Islet precursor cell (in vitro differentiated cells): ENCODE measurements at places on chromosomes 5 and 9.

DNA sequence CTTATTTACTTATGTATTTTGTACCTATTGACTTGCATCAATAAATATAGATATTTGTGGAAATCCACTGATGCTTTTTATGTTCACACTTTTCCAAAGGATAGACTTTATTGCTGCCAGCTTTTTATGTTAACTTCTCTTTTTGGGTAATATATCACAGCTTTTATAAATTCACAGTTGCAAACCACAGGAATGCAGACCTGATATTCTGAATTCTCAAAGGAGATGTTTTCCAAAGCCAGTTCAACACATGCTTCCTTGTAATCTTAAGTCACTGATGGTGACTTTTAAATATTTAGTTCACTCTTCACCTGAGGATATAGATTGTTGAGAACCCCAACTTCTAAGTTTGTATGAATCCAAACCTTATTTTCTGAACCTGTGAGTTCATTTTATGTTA, 223.4 kb upstream of the PRR16 start:
- no peak for DNase-seq

DNA sequence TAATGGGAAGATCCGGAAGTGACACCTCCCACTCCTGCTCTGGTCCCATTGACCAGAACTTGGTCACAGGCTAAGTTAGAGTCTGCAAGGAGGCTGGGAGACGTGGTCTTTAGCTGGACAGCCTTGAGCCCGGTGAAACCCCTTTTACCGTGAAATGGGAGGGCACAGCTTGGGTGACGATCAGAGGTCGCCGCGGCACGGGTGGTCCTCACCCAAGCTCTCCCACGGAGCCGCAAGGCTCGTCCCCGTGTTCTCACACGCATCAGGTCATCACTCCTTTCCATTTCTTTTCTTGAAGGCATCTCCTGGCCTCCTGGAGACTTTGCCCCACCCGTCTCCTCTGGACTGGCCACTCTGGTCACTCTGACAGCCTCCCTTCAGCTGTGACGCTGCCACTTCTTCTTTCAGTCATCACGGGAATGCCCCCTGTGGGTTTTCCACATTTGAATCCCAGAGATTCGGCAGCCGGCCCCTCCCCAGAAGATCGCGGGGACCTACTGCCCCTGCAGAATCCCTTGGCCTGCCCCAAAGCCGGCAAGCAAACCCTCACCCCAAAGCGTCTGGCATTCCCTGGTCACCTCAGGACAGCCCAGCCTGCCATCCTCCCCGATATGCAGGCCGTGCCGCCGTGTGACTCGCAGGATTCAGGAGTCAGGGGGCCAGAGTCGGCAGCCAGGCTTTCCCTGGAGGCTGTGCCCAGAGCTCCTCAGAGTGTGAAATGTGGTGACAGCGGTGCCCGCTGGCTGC, 18.9 kb upstream of the EGFL7 start:
- DNase-seq, result no peak

- no peak for DNase-seq
Measured at GRCh38 chr9:79127661-79128060, 444.1 kb upstream of the TLE4 start.

DNA sequence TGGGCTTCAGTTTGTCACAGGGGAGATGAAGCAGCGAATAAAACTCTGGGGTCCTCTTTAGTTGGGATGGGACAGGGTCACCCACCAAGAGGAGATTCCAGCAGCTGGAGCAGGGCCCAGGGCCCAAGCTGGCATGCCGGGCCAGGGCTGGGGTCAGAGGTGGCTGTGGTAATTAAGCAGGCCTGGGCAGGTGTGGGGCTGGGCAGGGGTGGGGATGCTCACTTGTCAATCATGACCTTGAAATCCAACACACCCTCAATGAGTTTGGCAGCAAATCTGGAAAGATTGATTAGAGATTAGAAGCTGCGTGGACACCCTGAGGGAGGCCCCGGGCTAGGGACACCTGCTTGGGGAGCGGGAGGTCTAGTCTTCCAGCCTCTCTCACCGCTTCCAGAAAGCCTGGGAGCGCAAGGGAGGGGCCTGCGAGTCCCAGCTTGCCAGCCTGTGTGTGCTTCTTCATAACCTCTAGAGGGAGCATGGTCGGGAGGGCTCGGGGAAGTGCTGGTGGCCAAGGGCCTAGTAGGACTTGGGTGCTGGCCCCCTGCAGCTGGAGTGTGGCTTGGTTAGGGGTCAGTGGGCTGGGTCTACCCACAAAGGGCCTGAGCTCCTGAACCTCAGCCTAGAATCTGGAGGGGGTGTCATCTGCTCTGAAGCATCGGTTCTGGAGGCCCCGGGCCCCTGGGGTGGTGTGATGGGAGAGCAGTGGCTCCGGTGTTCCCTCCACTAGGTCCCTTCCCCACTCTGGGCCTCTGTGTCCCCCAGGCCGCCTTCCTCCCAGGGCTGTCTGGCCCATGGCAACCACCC, 7.6 kb downstream of the CRAT start:
- DNase-seq, result peak; percentile 90
